ENCODE measurements at places on chromosomes 13 and 19. TPM values are rescaled to one million over a fixed set of nuclear protein-coding genes. Genes with fewer than 3 reads are reported as not detected.

- no peak for DNase-seq
These were observed 147.1 kb upstream of the SOX1 start for GRCh38 chr13:111919849-111920248.

DNA sequence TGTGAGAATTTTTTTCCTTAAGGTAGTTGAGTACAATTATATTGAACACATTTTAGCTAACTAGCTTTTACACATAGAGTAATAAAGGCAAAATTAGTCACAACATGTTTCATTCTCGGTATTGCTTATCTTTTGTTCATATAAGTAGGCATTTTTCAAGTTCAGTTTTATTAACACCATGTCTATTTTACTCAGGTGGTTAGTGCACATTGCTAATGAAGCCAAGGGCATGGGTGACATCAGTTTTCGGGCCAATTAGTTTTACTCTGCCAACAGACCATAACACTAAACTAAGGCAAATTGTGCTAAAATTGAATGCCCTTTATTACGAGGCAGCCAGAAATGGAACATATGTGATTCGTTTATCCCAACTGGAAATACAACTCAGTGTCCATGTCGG lies 19.6 kb upstream of the PCDH17 start:
- no peak for DNase-seq

GRCh38 chr13:67048084-67048820 lies 181.9 kb downstream of the PCDH9 start:
- peak; percentile 81 for DNase-seq

GRCh38 chr13:97226788-97227627 lies 4.9 kb downstream of the MBNL2 start:
- DNase-seq, result peak; percentile 43

DNA sequence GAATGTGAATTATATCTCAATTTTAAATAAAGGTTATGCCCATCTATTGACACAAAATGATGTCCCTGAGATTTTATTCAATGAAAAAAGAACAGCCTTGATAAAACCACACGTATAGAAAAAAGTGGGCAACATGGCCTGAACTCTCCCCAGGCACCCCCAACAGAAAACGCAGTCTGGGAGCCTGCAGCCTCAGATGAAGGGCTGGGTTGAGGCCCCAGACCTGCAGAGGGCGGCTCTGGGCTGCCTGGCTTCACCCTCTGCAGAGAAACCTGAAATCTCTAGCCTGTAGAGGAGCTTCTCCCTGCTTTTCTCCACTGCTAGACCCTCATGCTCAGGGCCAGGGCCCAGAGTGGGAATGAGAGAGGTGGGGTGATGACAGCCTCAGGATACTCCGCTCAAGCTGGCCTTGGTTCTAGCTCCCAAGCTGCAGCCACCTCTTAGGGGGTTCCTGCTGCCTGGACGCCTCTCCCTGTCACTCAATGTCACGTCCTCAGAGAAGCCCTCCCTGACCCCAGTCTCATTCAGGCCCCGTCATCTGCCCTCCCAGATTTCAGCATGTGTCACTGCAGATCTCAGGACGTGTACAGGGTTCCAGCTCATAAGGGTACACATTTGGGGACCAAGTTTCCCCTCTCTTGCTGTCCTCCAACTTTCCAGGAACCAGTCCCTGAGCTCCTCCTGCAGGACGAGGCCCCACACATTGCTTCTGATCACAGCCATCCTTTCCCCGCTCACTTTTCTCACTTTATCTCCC lies 1.8 kb downstream of the MBD3 start:
- DNase-seq, result peak; percentile 8

- no peak for DNase-seq
These were observed 13.9 kb upstream of the ZNF431 start for GRCh38 chr19:21127898-21128297.

DNA sequence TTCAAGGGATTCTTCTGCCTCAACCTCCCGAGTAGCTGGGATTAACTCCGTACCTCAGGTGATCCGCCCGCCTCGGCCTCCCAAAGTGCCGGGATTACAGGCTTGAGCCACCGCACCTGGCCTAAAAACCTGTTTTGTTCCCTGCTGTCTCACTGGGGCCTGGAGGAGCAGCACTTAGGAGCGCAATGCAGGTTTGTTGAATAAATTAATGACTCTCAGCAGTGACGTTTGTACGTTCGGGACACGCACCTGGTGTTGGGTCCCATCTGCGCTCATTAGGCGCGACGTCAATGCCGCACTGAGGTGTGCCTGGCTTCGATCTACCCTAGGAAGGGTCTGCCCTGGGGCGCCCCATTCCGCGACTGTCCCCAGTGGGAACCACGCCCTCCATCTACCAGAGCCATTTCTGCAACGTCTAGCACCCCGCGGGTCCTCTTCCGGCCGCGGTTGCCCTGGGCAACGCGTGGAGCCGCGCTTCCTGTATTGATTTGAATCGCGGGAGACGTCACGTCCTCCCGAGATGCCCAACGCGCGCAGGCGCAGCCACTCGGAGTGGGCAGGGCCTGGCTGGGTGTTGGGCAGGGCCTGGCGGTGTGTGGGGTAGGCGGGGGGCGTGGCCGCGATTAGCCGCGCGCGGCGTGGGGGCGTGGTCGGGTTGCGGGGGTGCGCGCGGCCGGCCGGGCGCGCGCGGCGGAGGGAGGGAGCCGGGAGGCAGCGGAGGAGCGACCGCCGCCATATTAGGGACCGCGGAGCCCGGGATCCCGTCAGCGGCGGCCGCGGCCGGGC lies at the start of gene FZR1:
Gene FZR1, plus strand, starts transcription at position 714 of the 786 bp plus-strand sequence. CDS start 16,679 bp downstream, outside the sequence.
- peak; percentile 98 for DNase-seq

- no peak for DNase-seq
These were observed 6.9 kb downstream of the NPHS1 start for GRCh38 chr19:35845215-35846037.

GRCh38 chr13:42048342-42048683 lies at the start of gene DGKH:
DGKH (plus strand) TSS chr13:42048648; CDS start chr13:42048774, 126 bp downstream.
- no peak for DNase-seq

- no peak for DNase-seq
These were observed 1073.8 kb downstream of the SLITRK5 start for GRCh38 chr13:88745011-88745410.

GRCh38 chr13:112992931-112993680 lies 24.1 kb downstream of the MCF2L start:
- DNase-seq, result no peak

GRCh38 chr13:106078191-106078590 lies 457.3 kb downstream of the EFNB2 start:
- no peak for DNase-seq

Gene NCR1
- polyA plus RNA-seq, result 0.37 TPM

Gene ZNF93
- polyA plus RNA-seq, result 23.1 TPM

Gene DPF1
- polyA plus RNA-seq, result 2.0 TPM

Gene TICAM1
- polyA plus RNA-seq, result 4.5 TPM

Gene SYDE1
- 14.4 TPM for polyA plus RNA-seq

Gene LILRA1
- 0.32 TPM for polyA plus RNA-seq

Gene SULT2A1
- polyA plus RNA-seq, result 0.18 TPM

Gene ZNF813
- 9.4 TPM for polyA plus RNA-seq

Gene SIGLEC14
- 0.47 TPM for polyA plus RNA-seq

Measured in left kidney (tissue), 8 donors.